Right hindlimb (tissue), 1 donor: ENCODE measurements at places on chromosomes 1 and 21.

DNA sequence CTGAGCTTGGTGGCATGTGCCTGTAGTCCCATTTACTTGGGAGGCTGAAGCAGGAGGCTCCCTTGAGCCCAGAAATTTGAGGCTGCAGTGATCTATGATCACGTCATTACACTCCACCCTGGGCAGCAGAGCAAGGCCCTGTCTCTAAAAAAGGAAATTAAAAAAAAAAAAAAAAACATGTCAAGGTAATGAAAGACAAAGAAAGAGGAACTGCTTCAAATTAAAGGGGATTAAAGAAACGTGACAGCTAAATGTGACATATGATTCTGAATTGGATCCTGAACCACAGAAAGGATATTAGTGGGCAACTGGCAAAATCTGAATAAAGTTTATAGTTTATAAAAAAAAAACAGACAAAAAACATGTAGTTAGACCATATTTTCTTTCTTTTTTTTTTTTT is 3.8 kb upstream of the C2CD4D start:
- DNase-seq: no peak

DNA sequence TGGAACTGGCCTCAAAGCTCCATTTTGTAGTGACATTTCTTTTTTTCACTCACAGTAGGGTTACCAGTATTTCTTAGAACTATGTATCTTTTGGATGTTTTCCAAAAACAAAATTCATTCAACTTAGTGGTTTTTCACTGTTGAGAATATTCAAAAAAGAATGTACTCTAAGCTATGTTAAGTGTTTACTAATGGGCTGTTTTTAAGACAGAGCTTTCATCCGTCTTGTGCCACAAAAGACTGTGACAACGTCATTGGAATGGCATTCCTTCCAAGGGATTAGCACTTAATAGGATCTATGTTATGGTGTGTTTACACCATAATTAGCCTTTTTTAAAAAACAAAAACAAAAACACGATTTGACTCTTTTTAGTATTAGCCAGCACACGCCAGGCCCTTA is 66.8 kb downstream of the TTC3 start:
- DNase-seq: no peak

DNA sequence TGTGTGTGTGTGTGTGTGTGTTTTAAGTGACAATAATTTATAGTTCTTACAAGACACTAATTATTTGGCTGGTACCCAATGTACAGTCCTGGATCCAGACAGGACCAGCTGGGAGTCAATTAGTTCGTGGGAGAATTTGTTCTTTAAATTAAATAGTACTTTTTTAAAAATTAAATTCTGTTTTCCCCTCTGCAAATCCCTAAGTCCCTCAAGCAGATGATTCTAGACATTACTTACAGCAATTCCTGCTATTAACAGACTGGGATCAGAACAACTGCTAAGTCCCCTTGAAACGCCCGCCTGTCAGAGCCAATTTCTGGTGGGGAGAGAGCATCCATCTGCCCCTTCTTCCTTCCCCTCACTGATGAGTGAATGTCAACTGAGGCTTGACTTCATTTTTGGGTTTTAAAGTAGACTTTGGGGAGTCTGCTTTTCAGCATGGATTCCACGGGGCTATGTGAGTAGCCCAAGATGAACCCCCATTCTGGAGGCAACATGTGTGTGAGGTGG is 83.9 kb downstream of the SMYD2 start:
- DNase-seq: peak; percentile 48

DNA sequence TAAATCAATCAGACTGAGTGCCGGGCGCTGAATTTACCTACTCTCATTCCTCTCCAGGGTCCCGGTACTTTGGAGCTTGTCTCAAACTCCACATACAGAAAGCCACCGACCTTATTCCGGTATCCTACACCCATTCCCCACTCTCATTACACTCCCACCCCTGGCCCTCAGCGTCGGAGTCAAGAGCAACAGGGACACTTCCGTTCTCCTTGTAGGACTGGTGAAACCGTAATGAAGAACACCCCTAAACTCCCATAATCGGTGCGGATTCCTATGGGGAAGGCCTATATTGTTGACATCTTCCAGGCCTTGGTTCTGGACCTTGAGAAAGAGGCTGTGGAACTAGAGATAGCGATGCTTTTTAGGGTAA is 798 bp downstream of the ZBED6 start:
- DNase-seq: peak; percentile 51

DNA sequence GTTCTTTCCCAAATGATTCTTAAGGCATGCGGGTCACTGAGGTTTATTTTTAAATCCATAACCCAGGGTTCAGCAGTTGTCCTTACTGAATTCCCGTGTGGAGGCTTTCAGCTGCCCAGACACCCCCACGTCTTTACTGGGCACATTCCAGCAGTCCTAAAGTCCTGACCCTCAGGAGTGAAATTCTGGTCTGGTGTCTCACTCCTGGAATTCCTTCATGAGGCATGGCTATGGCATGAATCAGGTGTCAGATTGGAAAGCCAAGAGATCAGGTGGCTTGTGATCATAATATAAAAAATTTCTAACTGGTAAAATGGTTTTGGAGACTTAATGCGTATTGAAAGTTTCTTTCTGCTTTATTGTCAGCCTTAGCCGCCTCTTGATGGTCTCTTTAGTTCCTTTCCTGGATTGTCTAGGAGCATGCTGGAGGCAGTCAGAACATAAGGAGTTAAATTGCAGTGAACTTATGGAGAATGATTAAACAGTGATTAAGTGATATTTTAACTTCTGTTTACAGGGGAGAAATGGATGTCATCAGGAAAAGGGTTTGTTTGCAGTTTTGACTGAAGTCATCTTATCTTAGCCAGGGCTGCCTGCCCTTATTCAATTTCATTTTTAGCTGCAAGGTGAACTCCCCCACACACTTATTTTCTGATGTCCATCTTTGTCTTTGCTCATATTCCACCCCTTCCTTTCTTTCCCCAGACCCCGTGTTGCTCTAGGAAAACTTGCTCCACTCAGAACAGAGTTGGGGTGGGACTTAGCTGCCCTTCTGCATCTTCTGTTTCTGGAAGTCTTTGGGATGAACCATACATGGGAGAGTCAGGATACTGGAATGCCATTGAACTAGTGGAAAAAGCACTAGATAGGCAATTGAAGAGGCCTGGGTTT is 25.7 kb upstream of the MACF1 start:
- no peak for DNase-seq

DNA sequence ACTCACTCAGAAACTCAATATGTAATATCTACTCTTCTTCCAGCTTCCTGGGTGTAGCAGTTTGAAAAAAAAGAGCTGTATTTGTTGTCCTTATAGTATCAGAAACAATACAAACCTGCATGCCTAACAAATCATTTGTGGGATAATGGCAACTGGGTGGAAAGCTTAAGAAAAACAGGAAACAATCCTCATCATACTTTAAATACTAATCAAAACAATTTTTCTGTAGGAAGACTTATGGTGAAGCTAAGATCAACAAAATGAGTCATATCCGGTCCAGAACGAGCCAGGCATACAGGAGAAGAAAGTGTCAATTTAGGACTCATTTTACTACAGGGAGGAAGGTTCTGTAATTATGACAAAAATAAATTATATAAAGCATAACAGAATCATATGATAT is 181.8 kb upstream of the ADGRL4 start:
- no peak for DNase-seq

GRCh38 chr1:15843826-15844572 is 3.5 kb upstream of the SPEN start:
- no peak for DNase-seq
